ENCODE measurements at places on chromosomes 1 and 21. TPM values are rescaled to one million over a fixed set of nuclear protein-coding genes. Genes with fewer than 3 reads are reported as not detected.

Gene MATN1
- 1.4 TPM for polyA plus RNA-seq

Gene NUAK2
- polyA plus RNA-seq = 3.4 TPM

Gene OBSCN
- 87.1 TPM for polyA plus RNA-seq

Gene AMY2A
- polyA plus RNA-seq = 0.38 TPM

Gene ERG
- 0.94 TPM for polyA plus RNA-seq

Gene FALEC
- 4.7 TPM for polyA plus RNA-seq

Gene NMNAT1
- polyA plus RNA-seq = 21.4 TPM

Gene UBL4B
- polyA plus RNA-seq = not detected

Gene DMRTA2
- polyA plus RNA-seq = not detected

Gene LDLRAD2
- polyA plus RNA-seq = 1.3 TPM

Gene G0S2
- 40.0 TPM for polyA plus RNA-seq

Gene CENPF
- polyA plus RNA-seq = 75.1 TPM

Gene GNG4
- polyA plus RNA-seq = not detected

Gene OR10J1
- not detected for polyA plus RNA-seq

Gene NTNG1
- polyA plus RNA-seq = not detected

Gene PLPP3
- 41.3 TPM for polyA plus RNA-seq

Gene S100A16
- 110 TPM for polyA plus RNA-seq

Gene ADAM30
- not detected for polyA plus RNA-seq

Gene VCAM1
- 806 TPM for polyA plus RNA-seq

Gene PCBP3
- 3.4 TPM for polyA plus RNA-seq

Gene SCNM1
- 66.5 TPM for polyA plus RNA-seq

Gene KLHDC7A
- polyA plus RNA-seq = not detected

Gene KLF17
- not detected for polyA plus RNA-seq

Gene PLK3
- 6.3 TPM for polyA plus RNA-seq
